ENCODE measurements at places on chromosomes 1 and 21.

DNA sequence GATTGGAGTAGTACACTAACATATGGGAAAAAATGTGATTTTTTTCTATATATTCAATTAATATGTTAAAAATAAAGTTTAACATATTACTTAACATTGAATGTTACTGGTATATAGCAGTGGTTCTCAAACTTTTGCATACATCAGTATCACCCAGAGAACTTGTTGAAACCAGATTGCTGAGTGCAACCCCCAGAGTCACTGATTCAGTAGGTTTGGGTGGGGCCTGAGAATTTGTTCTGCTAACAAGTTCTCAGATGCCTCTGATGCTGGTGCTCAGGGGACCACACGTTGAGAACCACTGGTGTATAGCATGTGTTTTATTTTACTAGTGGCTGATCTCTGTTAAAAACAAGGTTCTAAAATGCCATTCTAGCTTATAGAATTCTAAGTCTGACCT is 161.9 kb downstream of the HHIPL2 start:
- no peak for DNase-seq

- DNase-seq = peak; percentile 72
Observed at GRCh38 chr1:160830321-160831153, 32.1 kb downstream of the CD244 start.

DNA sequence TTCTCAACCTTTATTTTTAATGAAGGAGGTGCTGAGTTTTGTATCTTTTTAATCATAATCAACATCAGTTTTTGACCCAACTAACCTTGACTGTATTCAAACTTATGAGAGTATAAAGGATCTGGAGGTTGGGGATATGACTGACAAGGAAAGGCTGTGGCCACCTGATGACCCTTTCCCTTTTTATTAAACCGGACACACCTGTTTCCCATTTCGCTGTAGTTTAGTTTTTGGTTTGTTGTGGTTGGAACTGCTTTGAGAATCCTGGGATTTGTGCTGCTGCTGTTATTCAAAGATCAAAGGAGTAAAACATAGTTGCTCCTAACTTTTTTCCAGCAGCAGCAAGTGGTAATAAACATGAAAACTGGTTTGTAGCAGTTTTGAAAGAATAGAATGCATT is 12.4 kb downstream of the PRPF38A start:
- no peak for DNase-seq

- DNase-seq = no peak
Observed at GRCh38 chr1:47415728-47416318, at the start of gene FOXE3. Gene FOXE3, plus strand, starts transcription at chr1:47416285. Its CDS starts 31 bp downstream, at chr1:47416316.

- DNase-seq = no peak
Observed at GRCh38 chr1:19831441-19831840, 16.4 kb upstream of the RNF186 start.
